NCI-H2107 (cell line): ENCODE measurements at places on chromosomes 7 and 10.

GRCh38 chr10:24136070-24136469 lies 72.9 kb upstream of the KIAA1217 start:
- no peak for DNase-seq

DNA sequence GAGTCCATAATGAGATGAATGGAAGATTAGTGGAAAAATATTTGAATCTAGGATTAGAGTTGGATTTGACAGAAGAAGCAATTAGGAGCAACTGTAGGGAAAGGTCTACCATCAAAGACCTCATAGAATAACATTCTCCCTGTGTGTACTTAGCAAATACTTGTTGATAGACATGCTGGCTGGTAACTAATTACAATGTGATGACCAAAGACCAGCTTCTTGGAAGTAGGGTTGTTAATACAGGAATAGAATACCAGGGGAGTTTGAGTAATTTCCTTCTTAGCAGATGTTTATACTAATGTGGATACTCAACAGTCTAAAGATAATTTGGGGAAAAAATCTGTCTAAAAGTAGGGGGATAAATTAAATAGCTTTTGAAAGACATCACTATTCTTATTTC lies 357.5 kb upstream of the BMPER start:
- no peak for DNase-seq

- DNase-seq = no peak
Observed at GRCh38 chr7:139855498-139856270, 26.6 kb downstream of the TBXAS1 start.

- DNase-seq = no peak
Observed at GRCh38 chr10:130193033-130193432, 56.8 kb downstream of the GLRX3 start.

- peak; percentile 1 for DNase-seq
Observed at GRCh38 chr10:2978111-2978510, 89.2 kb upstream of the PFKP start.
